ENCODE measurements at places on chromosomes 13 and 19.

GRCh38 chr19:3556978-3557460, 367 bp downstream of the MFSD12 start:
- DNase-seq, result no peak

DNA sequence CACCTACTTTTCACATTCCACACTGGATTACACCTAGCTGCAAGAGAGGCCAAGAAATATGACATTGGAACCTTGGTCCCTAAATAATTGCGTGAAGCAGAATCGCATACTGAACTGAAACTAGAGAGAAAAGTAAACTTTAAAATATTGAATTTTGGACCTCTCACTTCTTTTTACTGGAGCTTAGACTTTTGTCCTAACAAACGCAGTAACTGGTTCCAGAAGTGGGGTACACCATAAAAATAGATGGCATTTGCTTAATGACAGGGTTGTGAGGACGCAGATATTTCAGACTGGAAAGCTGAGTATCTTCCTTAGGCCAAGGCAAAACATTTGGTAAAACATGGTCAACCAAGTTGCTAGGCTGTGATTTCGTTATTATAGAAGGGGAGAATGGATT, 19.2 kb upstream of the TPM4 start:
- no peak for DNase-seq

DNA sequence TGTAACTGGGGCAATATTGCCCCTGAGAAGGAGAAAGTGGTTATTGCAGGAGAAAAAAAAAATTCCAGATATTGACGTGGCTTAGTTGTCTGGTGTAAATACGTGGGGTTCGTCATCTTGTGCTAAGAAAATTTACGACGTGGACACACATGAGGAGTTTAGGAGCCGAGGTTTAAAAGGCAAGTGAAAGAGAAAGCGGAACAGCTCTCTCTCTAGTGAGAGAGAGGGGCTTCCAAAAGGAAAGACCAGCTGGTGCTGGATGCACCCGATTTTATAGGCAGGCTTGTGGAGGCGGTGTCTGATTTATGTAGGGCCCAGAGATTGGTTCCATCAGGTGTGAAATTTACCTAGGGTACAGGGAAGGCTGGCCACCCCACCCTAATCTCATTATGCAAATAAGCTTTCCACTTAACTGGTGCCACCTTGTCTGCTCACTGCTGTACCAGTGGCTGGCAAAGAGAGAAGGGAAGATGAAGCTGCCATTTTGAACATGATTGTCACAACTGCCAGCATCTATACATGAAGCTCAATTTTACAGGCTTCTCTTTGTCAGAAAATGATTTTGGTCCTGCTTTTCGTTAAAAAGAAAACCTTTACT, 845.1 kb downstream of the DACH1 start:
- DNase-seq, result no peak

DNA sequence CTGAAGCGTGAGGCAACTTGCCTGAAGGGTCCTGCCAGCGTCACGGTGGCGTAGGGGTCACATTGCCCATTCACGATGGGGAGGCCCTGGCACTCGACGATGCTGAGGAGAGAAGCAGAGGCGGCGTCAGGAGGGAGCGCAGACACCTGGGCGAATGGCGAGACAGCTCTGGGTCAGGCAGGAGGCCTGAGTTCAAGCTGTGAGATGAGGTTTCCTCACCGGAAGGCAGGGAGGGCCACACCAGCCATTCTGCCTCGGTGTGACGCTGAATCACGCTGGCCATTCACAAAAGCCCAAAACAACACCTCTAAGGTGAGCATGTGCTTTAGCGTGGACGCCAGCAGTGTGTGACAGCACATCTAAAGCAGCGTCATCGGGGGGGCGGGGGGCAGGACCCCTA, 54.0 kb upstream of the C13orf46 start:
- no peak for DNase-seq

- no peak for DNase-seq
Measured at GRCh38 chr13:44352671-44353070, 21.0 kb upstream of the SERP2 start.

- no peak for DNase-seq
Measured at GRCh38 chr19:4393947-4394590, 6.3 kb downstream of the SH3GL1 start.

- peak; percentile 71 for DNase-seq
Measured at GRCh38 chr19:40592170-40592569, 9.0 kb upstream of the LTBP4 start.

DNA sequence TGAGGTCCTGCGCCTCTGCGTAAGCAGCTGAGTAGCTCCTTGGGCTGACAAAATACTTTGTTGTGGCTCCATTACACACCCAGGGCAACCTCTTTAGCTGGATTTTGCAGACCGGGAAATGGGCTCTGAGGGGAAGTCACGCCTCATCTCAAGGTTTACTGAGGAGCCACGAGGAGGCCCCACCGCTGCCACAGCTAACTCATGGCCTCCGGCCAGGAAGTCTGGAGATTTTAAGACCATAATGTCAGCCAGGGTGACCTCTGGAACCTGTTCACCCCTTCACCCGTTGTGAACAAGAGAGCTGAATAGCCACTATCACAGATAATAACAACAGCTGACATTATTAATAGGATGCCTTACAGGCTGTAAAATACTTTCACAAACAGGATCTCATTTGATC, 351.3 kb upstream of the TMTC4 start:
- no peak for DNase-seq

DNA sequence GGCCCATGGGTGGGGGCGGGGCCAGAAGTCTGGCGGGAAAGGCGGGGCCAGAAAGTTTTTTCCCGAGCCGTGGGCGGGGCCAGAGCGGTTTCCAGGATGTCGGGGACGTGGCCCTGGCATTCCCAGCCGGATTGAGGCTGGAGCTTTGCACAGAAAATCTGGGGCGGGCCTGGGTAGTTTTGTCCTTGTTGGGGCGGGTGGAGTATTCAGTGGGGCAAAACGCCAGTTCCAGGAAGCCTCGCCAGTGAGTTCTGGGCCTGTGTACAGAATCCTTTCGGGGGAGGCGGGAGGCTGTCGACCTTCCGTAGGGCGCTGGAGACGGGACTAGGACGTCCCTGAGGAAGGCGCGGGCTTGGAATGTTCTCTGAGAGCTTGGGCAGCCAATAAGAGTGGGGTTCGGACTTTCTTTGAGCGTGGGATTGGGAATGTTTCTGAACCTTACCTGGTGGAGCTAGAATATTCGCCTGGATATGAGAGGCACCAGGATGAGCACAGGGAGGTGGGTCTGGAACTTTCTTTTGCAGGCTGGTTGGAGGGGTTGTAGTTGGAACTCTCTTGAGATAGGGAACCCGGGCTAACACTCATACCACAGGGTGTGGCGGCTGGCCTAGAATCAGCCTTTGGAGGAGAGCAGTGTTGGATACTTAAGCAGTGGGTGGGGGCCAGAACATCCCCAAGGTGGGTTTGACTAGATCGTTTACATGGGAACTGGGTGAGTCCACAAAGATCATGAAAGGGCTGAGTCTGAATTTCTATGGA, 1.3 kb downstream of the CCDC9 start:
- no peak for DNase-seq

DNA sequence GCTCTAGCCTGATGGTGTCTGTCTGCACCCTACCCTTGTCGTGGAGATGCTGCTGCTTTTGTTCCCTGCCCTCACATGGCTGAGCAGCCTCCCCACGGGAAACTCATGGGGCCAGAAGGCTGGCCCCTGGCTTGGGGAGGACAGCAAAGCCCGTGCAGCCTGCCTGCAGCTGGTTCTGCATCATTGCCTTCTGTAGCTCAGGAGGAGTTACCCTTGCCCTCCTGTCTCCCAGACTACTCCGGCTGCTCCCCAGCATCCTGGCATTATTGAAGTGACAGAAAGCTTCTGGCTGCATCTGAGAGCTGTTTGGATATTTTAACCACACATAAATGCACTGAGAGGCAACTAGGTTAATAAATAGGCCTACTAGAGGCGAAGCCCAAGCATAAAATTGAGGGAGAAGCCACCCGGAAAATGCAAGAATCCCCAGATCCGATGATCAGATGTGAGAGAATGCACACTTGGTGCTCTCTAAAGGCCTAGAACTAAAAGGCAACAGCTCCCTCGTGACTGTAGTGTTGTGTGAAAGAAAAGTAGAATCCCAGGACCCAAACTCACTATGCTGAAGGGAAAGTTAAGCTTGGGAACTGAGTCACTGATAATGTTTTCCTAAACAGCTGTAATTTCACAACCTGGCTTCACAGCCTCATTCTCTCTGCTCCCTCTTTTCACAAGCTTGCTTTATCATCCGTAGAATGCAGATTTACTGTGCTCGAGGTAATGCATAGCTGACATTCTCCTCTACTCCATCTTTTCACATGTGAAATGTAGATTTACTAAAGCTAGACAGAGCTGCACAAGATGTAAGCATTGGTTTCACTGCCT, 110.8 kb downstream of the TNFRSF19 start:
- no peak for DNase-seq
